ENCODE measurements at places on chromosomes 5 and 9. TPM values are rescaled to one million over a fixed set of nuclear protein-coding genes. Genes with fewer than 3 reads are reported as not detected.

- no peak for DNase-seq
Measured at GRCh38 chr9:131092548-131093440, 3.5 kb upstream of the AIF1L start.

GRCh38 chr9:99433095-99433494, 211.0 kb downstream of the SEC61B start:
- peak; percentile 8 for DNase-seq

DNA sequence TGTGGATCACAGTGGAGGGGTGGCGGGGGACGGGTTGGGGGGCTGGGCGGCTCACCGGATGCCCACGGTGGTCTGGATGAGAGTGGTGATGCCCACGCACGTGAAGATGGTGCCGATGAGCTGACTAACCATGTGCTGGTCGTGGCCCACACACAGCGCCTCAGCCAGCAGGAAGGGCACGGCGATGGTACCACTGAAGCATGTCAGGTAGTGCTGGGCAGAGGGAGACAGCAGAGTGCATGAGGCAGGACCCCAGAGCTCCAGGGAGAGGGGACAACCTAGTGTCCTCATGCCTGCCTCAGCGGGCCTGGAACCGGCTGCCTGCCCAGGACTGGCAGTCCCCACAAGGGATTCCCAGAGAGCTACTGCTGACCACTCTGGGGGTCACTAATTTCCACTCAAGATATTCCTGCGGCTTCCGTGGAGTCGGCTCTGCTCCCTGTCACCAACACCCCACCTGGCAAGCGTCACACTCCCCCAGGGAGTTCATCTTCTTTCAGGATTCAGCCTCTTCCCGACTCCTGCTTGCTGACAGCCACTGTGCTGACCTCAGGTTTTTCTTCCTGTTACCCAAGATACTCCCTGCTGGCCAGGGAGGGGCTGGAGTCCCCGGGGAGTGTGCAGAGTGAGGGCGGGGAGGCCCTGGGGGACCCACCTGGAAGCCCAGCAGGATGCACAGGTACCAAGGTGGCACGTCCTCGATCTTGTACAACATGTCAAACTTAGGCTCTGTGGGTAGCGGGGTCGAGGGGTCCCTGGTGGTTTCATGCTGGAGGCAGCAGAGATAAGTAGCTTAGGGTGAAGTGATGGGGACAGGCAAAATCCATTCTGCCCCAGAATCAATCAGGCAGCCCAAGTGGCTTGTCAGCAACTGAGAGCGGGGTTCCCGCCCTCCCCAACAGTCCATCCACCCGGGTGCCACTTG, 998 bp downstream of the SLC23A1 start:
- DNase-seq: no peak

- DNase-seq: no peak
Measured at GRCh38 chr9:94895668-94896067, 169.2 kb downstream of the AOPEP start.

- DNase-seq: no peak
Measured at GRCh38 chr5:9615331-9615730, 14.8 kb downstream of the TAS2R1 start.

GRCh38 chr9:18837402-18837801, 195.6 kb downstream of the SAXO1 start:
- DNase-seq: no peak

- DNase-seq: no peak
Measured at GRCh38 chr9:125509476-125509875, 197.5 kb downstream of the MAPKAP1 start.

DNA sequence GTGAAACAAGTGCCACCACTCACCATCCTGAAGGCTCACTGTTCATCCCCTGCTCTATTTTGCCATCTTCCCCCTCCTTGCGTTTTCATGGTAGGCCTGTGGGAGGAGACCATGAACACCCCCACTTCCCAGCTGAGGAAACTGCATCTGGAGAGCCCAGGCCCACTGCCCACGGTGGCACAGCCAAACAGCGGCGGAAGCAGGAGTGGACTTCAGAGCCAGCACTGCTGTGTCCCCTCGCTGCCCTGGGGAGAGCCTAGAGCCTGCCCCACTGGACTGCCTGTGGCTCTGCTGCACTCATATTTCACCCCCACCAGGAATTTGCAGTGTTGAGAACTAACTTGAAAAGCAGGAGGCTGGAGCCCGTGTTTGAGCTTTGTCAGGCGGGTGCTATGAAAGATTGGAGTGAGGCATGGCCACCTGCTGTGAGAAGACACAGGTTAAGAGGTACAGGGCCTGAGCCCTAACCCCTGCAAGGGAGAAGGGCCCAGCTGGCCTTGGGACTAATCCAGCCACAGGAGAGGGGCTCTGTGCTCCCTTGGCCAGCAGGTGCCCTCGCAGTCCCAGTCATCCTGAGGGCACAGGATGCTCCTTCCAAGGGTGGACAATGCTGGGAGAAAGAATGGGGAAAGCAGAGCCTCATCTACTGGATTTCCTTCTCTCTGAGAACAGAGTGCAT, 79.0 kb downstream of the MACROH2A1 start:
- DNase-seq: no peak

- no peak for DNase-seq
Measured at GRCh38 chr5:180652346-180652745, 2.9 kb upstream of the FLT4 start.

DNA sequence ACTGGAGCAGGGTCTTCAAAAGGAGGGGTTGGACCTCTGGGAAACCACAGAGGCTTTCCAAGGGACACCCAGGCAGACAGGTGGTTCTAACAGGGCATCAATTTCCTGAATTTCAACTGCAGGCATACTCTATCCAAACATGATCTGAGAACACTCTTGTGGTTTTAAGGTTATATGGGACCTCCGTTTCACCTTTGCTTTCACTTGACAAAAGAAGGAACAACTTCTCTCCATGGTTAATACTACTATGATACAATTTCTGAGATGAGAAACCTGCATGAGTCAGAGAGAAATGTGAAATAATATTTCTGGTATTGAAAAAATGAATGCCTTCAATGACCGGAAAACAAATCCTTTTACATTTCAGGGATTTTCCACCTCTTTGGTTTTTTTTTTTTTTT, 28.0 kb upstream of the ERAP1 start:
- no peak for DNase-seq

- no peak for DNase-seq
Measured at GRCh38 chr5:146778261-146778660, 100.3 kb downstream of the PPP2R2B start.

- peak; percentile 12 for DNase-seq
Measured at GRCh38 chr5:169702693-169703481, 65.8 kb downstream of the DOCK2 start.

DNA sequence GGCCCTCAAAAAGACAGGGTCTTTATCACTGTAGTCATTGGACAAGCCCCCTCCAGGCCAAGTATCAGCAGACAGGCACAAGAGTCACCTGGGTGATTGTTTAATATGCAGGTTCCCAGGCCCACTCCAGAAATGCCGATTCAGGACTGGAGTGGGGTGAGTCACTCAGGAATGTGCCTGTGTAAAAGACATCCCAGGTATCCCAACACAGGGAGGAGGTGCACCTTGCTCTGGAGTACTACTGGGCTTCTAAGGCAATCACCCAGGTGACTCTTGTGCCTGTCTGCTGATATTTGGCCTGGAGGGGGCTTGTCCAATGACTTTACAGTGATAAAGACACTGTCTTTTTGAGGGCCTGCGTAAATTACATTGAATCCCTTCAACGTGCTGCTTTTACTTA, 40.6 kb downstream of the ACTL7B start:
- DNase-seq: peak; percentile 8

DNA sequence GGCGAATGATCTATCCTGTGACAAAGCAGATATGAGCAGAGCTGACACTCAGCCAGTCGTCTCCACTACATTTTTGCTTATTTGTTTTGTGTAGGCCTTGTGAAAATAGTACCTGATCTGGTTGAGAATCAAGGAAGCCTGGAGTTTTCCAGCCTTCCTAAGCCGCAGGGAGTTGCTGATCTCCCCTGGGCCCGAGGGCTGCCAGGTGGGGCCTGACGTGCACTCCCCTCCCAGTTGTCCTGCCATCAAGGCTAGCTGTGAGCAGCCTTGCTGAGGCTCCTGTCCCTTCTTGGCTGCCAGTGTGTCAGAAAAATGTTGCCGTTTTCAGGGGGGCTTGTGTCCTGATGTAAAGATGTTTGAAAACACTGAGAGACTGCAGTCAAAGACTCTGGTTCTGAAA, 102.4 kb downstream of the SMARCA2 start:
- DNase-seq: no peak

GRCh38 chr5:79567926-79568549, 44.2 kb upstream of the TENT2 start:
- DNase-seq: peak; percentile 30

The AMBP gene
- total RNA-seq: 0.10 TPM

The PCDHB2 gene
- total RNA-seq: 2.1 TPM

The CDH9 gene
- not detected for total RNA-seq

The ADAMTS2 gene
- total RNA-seq: not detected

The OTP gene
- not detected for total RNA-seq

The ADAMTSL1 gene
- total RNA-seq: 4.2 TPM

The CNTNAP3B gene
- total RNA-seq: 0.62 TPM

The SPATA31D4 gene
- not detected for total RNA-seq

The NDUFA8 gene
- total RNA-seq: 69.3 TPM

The GADD45G gene
- 0.32 TPM for total RNA-seq
